Globus pallidus (tissue), 1 donor: ENCODE measurements at places on chromosomes 16 and 17.

GRCh38 chr16:67191411-67191994, 452 bp upstream of the E2F4 start:
- no peak for DNase-seq

GRCh38 chr17:77465358-77466041, 324.7 kb downstream of the SEC14L1 start:
- peak; percentile 57 for DNase-seq

- DNase-seq: no peak
Observed at GRCh38 chr16:50584033-50584722, 36.0 kb downstream of the NKD1 start.

- DNase-seq: no peak
Observed at GRCh38 chr17:40363111-40363827, 1.3 kb downstream of the GJD3 start.

DNA sequence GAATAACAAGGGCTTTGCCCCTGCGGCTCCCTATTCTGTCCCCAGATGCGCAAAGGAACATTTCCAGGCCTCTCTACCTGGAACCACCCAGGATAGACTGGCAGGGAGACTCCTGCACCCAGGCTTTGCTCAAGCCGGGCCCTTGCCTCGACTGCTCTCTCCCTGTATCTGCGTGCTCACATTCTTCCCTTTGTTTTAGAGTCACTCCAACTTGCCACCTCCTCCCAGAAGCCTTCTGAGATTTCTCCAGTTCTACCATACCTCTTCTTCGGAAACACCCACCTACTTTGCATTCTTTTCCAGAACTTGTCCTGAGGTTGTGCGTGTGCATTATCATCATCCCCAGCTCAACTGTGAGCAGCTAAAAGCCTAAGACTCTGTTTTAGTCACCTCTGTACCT, 3.0 kb downstream of the CES5A start:
- no peak for DNase-seq

DNA sequence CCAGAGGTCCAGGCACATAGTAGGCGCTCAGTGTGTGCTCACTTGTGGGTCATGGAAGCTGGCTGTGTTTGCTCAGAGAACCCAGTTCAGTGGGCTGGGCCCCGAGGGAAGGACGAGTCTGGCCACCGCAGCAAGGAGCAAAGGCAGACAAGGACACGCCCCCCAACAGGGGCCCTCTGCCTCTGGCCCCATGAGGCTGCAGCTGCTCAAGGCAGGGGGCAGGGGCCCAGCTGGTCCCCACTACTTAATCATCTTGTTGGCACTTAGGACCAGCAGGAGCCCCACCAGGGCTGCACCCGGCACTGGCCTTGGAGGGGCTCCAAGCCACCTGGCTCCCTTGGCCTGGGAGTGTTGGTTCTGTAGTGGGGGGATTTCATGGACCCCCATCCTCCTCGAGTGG, 16.1 kb downstream of the KCNJ12 start:
- no peak for DNase-seq

DNA sequence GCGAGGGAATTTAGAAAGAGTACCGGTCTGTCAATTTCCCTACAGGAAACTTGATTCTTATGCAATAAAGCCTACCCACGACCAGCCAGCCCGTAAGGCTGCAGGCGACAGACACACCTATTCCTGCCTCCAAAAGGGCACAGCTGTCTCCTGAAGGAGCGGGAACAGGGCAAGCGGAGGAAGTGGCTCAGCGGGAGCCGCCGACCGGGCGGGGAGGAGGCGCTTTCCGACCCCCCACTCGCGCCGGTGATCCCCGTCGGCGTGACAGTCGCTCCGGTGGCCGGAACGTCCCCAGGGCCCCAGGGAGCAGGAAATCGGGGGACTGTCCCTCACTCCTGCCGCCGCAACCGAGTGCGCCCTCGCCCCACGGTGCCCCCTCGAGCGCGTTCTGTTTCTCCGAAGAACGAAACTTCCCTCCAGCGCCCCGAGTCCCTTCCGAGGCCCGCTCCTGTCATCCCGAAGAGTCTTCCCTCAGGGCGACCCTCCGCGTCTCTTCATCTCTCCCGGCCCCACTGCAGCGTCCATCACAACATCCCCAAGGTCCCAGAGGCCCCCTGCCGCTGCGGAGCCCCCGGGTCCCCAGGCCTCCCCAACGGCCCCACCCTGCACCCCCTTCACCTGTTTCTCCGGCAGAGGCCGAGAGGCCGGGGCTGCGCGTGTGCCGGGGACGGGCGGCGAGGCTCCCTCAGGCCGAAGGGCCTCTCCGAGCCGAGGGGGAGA, 421 bp downstream of the STAT3 start:
- no peak for DNase-seq

DNA sequence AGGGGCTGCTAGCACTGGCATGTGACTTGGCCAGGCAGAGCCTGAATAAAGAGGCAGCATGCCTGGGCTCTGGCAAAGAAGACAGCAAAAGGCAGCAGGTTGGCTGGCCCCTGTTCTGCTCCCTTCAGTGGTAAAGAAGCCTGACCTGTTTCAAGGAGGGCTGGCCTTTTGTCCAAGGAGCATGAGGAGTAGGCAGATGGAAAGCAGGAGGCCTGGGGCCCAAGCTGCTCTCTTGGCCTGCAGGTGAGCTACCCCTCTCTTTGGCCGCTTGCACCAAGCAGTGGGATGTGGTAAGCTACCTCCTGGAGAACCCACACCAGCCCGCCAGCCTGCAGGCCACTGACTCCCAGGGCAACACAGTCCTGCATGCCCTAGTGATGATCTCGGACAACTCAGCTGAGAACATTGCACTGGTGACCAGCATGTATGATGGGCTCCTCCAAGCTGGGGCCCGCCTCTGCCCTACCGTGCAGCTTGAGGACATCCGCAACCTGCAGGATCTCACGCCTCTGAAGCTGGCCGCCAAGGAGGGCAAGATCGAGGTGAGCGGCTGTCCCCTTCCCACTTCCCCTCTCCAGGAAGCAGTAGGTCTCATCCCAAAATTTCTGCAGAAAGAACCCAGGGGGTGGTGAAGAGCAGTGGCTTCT, 8.0 kb downstream of the TRPV2 start:
- no peak for DNase-seq

- DNase-seq: no peak
Observed at GRCh38 chr17:28460901-28461300, 12.5 kb upstream of the SLC13A2 start.

GRCh38 chr16:51353055-51353454, 202.0 kb upstream of the SALL1 start:
- no peak for DNase-seq

DNA sequence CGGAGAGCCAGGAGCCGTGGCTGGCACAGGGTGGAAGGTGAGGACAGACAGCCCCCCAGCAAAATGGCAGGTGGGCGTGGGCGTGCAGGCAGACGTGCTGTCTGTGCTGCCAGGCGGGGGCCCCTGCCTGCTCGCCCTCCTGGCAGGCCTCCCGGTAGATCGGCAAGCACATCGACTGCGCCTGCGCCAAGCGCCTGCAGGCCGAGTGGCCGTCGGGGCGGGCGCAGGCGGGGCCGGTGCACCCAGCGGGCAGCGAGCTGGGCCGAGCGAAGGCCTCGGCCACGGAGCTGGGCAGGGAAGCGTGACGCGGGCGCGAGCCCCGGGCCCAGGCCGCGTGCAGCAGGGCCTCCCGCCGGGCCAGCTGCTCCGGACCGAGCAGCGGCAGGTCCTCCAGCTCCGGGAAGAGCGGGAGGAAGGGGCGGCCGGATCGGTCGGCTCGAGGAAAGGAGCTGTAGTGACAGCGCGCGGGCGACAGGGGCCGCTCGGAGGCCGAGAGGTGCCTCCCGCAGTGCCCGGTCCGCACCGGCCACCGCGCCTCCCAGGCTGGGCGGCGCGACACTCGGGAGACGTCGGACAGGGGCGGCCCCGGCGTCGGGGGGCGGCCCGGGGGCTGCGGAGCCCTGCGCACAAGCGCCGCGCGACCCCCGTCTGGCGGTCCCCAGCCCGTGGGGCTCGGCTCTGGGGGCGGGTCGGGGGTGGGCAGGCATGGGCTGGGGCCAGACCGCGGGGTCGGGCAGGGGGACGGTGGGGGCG, 16.9 kb downstream of the GRIN2C start:
- peak; percentile 79 for DNase-seq

- no peak for DNase-seq
Observed at GRCh38 chr16:50581845-50582244, 33.6 kb downstream of the NKD1 start.

GRCh38 chr16:5841974-5842373, 744.4 kb upstream of the EEF2KMT start:
- no peak for DNase-seq

- DNase-seq: peak; percentile 94
Observed at GRCh38 chr16:57260294-57260929, 15.4 kb downstream of the ARL2BP start.

DNA sequence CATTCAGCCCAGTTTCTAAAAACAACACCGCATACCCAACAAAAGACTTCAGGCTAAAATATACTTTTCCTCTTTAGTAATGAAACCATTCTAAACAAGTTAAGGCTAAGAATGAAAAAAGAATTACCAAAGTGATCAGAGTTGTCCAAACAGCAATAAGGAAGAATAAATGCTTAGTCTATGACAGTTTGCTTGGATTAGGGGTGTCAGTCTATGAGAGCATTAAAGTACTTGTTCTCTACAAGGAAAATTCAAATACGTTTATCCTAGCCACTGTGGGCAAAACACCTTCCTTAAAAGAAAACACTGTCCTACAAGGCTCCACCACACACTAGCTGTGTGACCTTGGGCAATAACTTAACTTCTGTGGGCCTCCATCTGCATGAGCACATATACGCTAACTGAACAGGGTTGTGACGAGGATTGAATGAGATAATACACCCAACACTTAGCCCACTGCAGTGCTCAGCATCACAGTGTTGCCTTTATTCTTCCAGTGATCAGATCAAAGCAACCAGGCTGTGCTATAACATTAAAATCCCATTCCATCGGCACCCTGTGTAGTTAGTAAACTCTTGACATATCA, 53.6 kb downstream of the TEX2 start:
- no peak for DNase-seq

GRCh38 chr17:49915670-49916069, 53.3 kb upstream of the DLX4 start:
- DNase-seq: no peak

DNA sequence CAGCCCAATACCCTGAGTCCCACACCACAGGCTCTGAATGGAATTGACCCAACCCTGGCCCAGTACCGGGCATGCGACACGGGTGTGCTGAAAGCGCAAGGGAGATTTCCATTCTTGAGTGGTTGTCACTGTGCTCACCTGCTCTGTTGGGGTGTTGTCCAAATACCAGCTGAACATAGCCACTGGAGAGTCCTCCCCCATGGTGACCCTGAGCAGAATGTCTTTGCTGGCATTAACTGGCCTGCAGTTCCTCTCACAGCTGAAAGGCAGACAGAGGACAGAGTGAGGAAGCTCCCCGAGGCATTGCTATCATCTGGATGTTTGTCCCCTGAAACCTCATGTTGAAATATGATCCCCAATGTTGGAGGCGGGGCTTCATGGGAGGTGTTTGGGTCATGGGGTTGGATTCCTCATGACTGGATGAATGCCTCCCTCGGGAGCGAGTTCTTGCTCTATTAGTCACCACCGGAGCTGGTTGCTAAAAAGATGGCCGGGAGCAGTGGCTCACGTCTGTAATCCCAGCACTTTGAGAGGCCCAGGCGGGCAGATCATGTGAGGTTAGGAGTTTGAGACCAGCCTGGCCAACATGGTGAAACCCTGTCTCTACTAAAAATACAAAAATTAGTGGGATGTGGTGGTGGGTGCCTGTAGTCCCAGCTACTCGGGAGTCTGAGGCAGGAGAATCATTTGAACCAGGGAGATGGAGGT, 57.3 kb upstream of the BCO1 start:
- DNase-seq: no peak

DNA sequence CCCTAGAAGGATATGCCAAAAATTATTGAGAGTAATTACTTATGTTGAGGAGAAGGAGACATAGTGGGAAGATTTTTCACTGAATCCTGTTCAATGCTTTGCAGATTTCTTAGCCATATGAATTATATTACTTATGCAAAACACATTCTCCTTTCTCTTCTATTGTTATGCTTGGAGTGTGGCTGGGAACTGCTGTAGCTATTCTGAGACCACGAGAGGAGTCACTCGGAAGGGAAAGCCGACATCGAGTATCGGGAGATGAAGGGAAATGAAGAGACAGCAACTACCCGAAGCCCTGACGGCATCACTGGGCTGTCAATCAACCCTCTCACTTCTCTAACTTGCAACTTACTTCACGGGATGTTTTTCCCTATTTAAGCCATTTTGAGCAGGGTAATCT, 39.6 kb downstream of the STX8 start:
- no peak for DNase-seq

DNA sequence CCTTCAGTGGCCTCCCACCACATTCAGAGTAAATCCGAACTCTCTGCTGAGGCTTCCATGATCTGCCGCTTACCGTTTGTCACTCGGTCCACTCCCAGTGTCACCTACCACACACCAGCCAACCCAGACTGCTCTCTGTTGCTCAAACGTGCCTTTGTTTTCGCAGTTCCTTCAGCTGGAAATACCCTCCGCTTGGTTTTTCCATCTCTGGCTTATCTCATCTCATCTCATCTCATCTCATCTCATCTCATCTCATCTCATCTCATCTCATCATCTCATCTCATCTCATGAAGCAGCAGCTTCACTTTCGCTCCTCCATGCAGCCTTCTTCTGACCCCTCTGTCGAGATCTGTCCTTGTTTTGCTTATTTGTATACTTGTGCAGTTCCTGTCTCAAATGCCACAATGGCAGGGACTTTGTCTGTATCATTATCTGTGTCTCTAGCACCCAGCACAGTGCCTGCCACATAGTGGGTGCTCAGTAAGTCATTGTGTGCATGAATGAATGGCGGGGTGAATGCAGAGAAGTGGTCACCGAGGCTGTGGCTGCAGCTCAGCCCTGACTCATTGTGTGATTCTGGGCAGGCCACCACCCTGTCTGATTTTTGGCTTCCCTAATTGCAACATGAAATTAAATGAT, 3.8 kb upstream of the SNX20 start:
- no peak for DNase-seq

DNA sequence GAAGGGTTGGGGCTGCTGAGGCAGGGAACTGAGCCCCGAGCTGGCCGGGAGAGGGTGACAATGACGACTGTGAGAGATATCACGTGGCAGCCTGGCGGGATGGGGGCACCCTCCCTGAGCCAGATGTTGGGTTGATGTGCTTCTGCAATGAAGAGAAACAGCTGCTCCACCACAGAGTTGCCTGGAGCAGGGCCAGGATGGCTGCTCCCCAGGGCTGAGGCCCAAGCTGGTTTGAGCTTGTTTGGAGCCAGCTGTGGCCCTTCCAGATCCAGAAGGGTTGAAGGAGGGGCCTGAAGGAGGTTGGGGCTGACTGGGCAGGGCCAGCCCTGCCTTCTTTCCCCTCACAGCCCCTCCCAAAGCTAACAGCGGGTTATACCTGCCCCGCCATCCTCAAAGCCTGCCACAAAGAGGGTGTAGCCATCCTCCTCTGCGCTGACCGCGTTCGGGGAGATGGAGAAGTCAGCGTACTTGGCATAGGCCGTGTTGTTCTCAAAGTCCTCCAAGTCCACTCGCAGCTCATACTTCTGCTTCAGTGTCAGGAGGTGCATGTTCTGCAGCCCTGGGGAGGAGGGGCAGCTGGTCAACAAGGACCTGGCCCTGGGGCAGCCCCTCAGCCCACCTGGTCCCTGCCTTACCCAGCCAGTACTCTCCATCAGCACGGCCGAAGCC, 2.1 kb downstream of the MFAP4 start:
- peak; percentile 94 for DNase-seq

GRCh38 chr17:41265078-41265477, at the start of gene KRTAP9-6:
TSS of gene KRTAP9-6 (plus strand) at chr17:41265378. CDS start at chr17:41265378, 0 bp downstream.
- DNase-seq: no peak

GRCh38 chr16:1564325-1564724, 30.9 kb downstream of the TMEM204 start:
- no peak for DNase-seq
